AG04450 (cell line): ENCODE measurements at places on chromosomes 5 and 9. TPM values are rescaled to one million over a fixed set of nuclear protein-coding genes. Genes with fewer than 3 reads are reported as not detected.

DNA sequence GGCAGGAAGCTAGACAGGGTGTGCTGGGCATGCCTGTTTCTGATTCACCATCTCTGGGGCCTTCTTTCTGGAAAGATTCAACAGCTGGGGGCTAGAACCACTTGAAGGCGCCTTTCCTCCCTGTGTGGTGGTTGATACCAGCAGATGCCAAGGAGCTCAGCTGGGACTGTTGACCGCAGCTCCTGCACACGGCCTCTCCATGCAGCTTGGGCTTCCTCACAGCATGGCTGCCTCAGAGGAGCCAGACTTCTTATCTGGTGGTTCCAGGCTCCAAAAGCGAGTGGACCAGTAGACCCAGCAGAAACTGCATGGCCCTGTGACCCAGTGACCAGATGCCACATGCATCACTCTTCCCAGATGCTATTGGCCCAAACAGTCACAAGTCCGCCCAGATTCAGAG is 74.7 kb upstream of the COL5A1 start:
- no peak for DNase-seq

DNA sequence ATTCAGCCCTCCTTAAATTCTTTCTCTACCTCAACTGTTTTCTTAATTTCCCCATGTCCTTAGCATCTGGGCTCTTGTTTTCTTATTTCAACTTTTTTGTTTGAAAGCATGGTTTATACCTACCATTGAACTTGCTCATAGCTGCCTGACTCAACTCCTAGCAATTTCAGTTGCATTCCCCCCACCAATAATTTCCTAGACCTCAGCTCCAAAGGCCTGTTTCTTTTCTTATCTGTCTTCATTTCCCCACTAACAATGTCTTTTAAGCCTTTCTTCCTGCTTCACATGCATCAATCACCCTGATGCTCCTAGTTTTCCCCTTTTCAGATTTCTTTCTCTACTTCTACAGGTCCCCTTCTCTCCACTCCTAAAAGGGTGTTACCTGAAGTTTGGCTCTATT is 129.7 kb upstream of the PDE4D start:
- no peak for DNase-seq

DNA sequence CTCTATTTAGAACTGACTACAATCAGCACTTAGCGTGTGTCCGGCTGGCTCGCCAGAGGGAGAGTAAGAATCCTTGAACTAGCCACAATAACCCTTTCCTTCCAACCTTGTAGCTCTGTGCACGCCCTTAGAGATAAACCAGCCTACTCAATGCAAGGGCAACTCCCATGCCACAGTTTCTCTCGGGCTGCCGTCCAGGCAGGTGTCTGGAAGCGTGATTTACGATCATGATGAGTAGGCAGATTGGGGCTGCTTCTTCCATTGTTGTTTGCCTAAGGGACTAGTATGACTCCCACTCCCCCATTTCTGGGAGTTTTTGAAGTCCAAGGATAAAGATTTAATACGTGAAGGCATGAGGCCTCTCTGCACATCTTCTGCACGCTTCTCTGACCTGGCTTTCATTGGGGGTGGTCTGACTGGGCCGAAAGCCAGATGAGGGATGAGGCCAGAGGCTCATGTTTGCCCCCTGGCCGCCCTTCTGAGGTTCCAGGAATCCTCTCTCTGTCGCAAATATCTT is 134.0 kb upstream of the MYO10 start:
- no peak for DNase-seq

GRCh38 chr9:127557998-127558546 is 54.0 kb upstream of the STXBP1 start:
- DNase-seq, result no peak

DNA sequence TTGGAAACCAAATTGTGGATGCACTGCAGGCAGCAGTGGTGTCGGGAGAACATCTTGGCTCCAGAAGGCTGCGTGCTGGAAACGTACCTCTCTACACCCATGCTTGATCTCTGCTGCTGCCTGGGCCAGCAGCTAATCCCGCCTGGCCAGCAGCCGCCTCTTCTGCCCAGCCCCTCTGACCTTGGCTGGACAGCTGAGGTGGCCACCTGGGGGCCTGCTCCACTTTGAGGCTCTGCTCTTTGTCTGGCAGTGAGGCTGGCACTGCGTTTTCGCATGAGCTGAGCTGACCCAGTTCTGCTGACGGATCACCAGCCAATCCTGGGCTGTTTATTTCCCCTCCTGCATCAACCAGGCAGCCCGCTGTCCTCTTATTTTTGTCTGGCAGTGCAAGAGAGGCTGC is 154.9 kb downstream of the TENT4A start:
- DNase-seq, result no peak

DNA sequence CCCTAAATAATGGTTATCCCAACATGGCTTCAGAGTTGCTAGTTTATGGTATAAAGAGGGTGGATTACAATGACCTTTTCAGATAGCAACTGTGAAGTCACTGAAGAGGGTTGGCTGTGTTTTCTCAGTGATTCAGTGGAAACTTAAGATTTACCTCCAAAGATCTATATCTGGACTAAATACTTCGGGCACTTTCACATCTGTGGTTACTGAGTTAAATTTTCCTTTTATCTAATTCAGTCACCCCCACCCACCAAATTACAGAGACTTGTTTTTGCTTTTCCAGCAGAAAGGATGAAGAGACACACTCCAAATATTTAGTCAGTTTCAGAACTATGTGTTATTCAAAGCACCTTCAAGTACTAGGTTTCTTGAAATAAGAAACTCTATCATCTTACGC is 573.2 kb downstream of the CCDC171 start:
- DNase-seq, result no peak

DNA sequence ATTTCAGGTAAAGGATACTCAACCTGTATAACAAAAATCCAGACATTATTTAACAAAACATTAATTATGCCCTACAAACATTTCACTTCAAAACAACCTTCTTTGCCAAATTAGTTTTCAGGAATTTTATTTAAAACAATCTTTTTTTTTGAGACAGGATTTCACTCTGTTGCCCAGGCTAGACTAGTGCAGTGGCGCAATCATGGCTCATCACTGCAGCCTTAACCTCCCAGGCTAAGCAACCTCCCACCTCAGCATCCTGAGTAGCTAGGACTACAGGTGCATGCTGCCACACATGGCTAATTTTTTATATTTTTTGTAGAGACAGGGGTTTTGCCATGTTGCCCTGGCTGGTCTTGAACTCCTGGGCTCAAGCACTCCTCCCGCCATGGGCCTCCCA is 3.9 kb downstream of the FNIP1 start:
- no peak for DNase-seq

- DNase-seq, result no peak
Measured at GRCh38 chr5:78837836-78838235, 147.3 kb downstream of the ARSB start.

- DNase-seq, result no peak
Measured at GRCh38 chr5:168481330-168481788, 4.9 kb upstream of the RARS1 start.

GRCh38 chr5:140202078-140202477 is 27.1 kb downstream of the CYSTM1 start:
- no peak for DNase-seq

The TMEFF1 gene
- polyA plus RNA-seq, result 0.32 and 0.45 TPM in 2 replicates

The STX17 gene
- polyA plus RNA-seq, result 11.9 and 16.7 TPM in 2 replicates

The ADAMTS16 gene
- 0.04 TPM in 1 of 2 replicates, not detected in the other for polyA plus RNA-seq

The SLC45A2 gene
- polyA plus RNA-seq, result not detected in 2 replicates

The CAVIN4 gene
- polyA plus RNA-seq, result 0.58 and 0.71 TPM in 2 replicates

The PCDHAC1 gene
- 0.02 and 0.04 TPM in 2 replicates for polyA plus RNA-seq

The PCDHGA9 gene
- 6.4 and 8.0 TPM in 2 replicates for polyA plus RNA-seq

The PHYHD1 gene
- polyA plus RNA-seq, result 9.3 and 11.6 TPM in 2 replicates
